Upper lobe of left lung (tissue), 6 donors: ENCODE measurements at places on chromosomes 3 and 15. TPM values are rescaled to one million over a fixed set of nuclear protein-coding genes. Genes with fewer than 3 reads are reported as not detected.

The KCNMB3 gene
- total RNA-seq: 1.7 TPM

The EPHA3 gene
- total RNA-seq: 0.55 TPM

The COPB2 gene
- 121 TPM for total RNA-seq

The PRICKLE2 gene
- 34.5 TPM for total RNA-seq

The TMEM207 gene
- not detected for total RNA-seq

The ZNF662 gene
- 10.5 TPM for total RNA-seq

The SKIL gene
- 68.6 TPM for total RNA-seq

The CYP8B1 gene
- total RNA-seq: not detected

The NLGN1 gene
- total RNA-seq: 1.7 TPM

The NSUN3 gene
- 5.2 TPM for total RNA-seq

The ARHGAP31 gene
- 47.1 TPM for total RNA-seq

The PRSS50 gene
- 4.2 TPM for total RNA-seq

The MCF2L2 gene
- 2.0 TPM for total RNA-seq

The BSN gene
- 0.39 TPM for total RNA-seq

The GOLGA8F gene
- total RNA-seq: not detected

The CIB2 gene
- not detected for total RNA-seq

The SPRED1 gene
- total RNA-seq: 46.2 TPM

The SKOR1 gene
- total RNA-seq: 2.8 TPM

The CCR1 gene
- 23.5 TPM for total RNA-seq

The CLDN18 gene
- total RNA-seq: 246 TPM

The GADL1 gene
- 0.07 TPM for total RNA-seq

The REC114 gene
- total RNA-seq: not detected

The RAD51 gene
- 3.4 TPM for total RNA-seq

The TRNT1 gene
- 25.3 TPM for total RNA-seq

The GOLGA6B gene
- total RNA-seq: not detected

The PYGO1 gene
- total RNA-seq: 7.7 TPM

The ZNF774 gene
- 8.4 TPM for total RNA-seq

The FBXW12 gene
- not detected for total RNA-seq

The ARPP21 gene
- total RNA-seq: not detected
